ENCODE measurements at places on chromosomes 6 and 20.

- DNase-seq = no peak
These were observed 442.4 kb downstream of the FRK start for GRCh38 chr6:115618256-115618655.

DNA sequence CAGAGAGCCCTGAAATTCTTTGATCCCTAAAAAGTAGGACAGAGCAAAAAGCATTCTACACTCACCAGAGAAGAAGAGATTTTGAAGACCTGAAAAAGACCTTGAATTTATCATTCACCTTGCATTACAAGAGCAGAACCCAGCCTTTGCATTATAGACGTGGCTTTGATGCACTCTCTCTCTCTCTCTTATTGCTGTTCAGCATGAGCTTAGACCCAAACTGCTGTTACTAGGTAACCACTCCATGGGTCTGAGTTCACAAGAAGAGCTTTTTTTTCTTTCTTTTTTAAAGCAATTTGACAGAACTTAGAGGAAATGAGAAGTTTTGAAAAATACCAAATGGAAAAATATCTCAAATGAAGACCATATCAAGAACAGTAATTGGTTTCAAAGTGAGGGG, 44.4 kb downstream of the COL9A1 start:
- no peak for DNase-seq

- no peak for DNase-seq
These were observed 138.8 kb upstream of the C6orf118 start for GRCh38 chr6:165448210-165448609.

GRCh38 chr20:59802471-59803221, 130.8 kb downstream of the SYCP2 start:
- DNase-seq = no peak

DNA sequence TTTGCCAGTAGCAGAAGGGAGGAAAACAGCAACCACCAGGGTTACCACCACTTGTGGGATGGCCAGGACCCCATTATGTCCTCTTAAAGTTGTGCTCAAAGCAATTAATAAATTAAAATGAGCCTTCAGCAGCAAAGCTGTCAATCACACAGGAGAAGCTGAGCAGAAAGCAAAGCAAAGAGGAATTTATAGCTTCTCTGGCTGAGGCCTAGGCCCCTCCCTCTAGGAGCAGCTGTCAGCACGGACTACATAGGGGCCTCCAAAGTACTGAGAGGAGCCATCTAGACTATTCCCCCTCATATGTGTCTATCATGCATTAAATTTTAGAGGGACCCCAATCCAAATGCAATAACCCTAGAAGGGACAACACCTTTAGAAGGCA, 6.4 kb downstream of the CCND3 start:
- DNase-seq = no peak

DNA sequence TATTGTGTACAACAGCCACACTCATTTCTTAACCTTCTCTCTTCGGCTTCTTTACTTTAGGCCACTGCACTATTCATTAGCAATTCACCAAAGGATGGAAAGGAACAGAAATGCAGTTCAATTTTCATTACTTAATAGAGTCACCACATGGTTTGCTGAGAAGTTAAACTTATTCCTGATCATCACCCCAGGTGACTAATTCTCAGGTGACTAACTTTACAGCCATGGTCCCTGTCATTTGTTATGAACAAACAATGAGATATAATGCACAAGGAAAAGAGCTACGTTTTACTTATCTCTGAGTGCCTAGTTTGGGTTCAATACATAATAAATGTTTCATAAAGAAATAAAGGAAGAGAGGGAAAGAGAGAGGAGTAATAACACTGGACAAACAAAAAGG, 45.8 kb upstream of the DST start:
- DNase-seq = no peak

DNA sequence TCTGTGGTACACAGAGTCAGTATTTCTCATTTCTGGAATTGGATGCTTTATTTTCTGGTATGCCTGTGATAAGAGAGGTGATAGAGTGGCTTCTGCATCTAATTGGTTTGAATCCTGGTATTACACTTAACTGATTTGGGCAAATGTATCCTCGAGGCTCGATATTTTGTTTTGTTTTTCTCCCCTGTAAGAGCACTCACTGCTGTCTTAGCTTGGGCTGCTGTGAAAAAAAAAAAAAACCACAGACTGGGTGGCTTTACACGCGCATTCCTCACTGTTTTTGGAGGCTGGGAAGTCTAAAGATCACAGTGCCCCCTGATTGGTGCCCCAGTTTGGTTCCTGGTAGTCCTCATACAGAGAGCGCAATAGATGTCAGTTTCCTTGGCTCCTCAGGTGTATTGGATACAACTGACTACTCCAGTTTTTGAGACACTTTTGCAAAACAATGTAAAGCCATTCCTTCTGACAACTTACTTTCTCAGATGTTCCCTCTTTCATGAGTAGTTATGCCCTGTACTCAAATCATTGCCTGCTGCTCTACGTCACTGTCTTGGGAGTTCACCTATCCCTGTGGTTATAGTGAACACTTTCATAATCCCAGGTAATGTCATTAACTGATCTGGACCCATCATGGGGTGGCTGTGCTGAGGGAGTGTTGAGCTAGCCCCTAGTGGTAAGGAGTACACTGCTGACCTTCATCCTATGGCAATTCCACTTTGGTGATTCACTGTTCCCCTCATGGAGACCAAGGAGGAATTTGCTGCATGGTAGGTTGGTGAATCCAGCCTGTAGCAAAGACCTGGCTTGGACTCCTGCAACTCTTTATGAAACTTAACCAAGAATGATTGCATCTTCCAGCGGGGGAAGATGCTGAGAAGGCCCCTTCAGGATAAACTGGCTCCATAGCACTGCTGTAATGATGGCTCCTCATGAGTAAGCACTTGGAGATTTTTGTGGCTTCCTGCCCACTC, 3.5 kb upstream of the ACAT2 start:
- no peak for DNase-seq

DNA sequence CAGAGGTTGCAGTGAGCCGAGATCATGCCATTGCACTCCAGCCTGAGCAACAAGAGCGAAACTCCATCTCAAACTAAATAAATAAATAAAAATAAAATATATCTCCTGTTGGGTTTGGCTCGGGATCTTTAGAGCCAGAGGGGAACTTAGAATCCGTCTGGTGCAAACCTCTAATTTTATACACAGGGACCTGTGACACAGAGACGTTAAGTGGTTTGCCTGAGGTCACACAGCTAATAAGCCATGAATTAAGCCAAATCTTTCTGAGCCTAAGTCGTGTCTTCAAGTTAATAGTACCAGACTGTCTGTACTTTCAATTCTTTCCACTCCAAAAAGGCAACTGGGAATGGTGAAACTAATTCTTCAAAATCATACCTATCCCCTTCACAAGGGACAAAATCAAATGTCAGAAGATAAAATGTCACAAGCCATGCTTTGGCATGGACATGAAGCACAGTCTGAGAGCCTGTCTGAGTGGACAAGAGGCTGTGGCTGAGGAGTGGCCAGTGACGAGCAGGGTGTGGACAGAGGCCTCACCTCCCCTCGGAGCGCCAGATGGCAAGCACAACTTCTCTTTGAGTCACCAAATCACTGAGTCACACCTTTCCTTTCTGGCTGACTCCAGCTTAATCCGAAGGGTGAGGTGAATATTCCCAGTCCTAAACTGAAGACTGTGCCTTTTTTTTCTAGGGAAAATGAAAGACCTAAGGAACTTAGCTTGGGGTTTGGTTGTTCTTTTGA, 177.4 kb downstream of the TFAP2A start:
- no peak for DNase-seq

DNA sequence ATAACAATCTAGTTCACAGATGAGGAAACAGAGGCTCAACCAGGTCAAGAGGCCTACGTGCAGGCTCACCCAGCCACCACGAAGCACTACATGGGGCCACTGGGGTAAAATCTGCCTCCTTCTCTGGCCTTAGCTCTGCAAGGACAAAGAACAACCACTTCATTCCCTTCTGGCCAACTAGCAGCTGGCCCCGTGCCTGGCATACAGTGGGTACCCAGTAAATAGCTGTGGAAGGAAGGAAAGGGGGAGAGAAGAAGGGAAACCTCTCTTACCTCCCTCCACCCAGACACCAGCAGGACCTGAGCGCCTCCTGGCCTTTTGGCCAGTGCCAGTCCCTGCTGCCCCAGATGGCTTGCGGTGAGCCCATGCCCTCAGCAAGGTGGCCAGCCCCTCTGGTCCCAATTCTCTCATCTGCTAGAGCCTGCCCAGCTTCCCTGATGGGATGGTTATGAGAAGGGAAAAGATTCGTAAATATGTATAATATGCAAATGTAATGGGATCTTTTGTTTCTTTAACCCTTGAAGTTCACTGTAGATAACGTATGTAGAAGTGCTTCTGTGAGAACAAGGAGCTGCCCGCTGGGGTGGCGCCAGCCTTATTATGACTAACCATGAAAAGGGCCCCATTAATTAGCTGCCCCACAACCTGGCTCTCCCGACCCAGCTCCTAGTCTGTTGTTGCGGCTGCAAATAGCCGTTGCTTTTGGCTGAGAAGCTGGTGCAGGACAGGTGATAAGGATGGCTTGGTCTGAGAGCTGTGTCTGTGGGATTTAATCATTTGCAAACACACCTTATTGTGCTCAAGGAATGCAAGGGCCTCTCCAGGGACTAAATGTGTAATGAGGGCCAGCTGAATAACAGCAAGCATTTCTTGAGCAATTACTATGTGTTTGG, 62.0 kb downstream of the DLGAP4 start:
- DNase-seq = no peak

GRCh38 chr20:17467120-17467655, 64.0 kb downstream of the BFSP1 start:
- no peak for DNase-seq

DNA sequence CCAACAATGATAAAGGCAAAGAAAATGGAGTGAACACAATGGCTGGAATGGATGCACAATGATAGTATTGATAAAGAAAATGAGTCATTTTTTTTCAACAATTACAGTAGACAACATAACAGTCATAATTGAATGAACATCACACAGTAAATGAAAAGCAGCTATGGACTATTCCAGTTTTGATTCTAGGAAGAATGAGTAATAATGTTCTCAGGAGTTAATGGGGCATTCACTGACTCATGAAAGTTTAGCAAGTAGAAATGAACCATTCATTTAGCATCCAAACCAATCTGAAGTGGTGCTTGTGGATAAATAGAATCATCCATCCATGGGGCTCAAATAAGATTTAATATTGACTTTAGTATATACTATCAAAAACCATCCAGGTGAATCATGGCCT, 1029.5 kb upstream of the GJE1 start:
- DNase-seq = no peak

DNA sequence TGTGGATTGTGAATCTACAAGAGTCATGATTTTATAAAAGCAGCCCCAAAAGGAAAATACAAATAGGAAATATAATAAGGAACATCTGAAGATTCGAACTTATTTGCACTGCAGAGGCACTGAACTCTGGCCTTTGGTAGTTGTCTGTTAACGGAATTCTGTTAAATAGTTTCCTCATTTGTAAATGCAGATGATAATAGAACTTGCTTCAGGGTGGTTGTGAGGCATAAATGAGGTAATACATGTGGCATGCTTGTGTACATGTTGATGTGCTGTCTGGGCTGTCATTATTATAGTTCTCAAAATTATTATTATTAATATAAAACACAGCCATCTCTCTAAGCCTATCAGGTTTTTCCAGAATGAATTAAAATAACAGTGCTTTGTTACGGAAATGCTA, 302.0 kb downstream of the NRN1 start:
- DNase-seq = no peak

GRCh38 chr6:139600919-139601475, 226.5 kb upstream of the CITED2 start:
- no peak for DNase-seq

GRCh38 chr20:36317675-36318074, 11.5 kb downstream of the DLGAP4 start:
- DNase-seq = no peak

GRCh38 chr6:135283926-135284325, 102.8 kb downstream of the MYB start:
- no peak for DNase-seq

- DNase-seq = no peak
These were observed 94.6 kb upstream of the TMEM181 start for GRCh38 chr6:158465257-158465656.

DNA sequence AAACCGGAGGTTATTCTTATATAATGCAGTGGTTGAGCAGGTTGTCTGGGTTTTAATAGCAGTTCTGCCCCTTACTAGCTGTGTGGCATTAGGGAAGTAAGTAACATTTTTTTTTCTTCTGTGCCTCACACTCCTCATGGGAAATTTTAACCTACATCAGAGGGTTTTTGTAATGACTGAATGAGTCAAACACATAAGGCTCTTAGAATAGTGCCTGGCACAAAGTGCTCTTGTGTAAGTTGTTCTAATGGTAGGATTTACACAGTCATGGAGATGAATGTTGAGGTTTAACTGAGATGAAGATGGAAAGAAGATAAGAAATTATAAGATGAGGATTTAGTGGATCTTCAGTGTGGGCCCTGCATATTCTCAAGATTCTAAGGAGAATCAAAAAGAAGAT, 68.4 kb upstream of the PHIP start:
- DNase-seq = no peak

DNA sequence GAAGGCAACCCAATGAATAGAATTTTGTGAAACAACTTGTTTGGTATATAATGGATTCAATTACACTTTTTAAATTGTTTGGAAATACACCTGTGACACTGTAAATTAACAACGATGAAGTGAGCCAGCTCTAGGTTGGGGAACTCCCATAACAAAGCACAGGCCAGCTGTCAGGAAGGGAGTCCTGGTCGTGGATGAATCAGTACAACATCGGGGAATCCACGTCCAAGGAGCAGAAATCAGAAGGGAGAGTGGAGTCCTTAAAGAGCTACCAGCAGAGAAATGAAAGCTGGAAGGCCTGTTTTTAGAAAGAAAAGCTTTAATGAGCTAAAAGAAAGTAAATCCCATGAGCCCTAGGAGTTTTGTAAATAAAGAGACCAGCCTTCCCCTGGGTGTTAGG, 223.1 kb upstream of the SLC35B3 start:
- no peak for DNase-seq

DNA sequence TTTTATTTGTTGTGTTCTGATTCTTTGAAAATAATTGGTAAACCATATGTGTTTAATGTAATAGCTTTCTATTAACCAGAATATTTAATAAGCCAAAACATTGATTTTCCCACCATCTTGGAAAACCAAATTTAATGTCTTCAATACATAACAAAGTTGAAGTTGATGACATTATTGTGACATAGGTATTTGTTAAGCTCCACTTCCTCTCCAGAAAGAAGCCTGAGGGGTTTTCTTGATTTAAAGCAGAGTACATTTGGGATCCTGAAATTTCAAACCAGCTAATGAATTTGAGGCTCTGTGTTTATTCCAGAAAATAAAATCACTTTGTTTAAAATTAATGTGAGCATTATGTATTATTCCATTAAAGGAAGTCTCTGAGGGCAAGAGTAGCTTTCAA, 106.3 kb downstream of the PERP start:
- no peak for DNase-seq

DNA sequence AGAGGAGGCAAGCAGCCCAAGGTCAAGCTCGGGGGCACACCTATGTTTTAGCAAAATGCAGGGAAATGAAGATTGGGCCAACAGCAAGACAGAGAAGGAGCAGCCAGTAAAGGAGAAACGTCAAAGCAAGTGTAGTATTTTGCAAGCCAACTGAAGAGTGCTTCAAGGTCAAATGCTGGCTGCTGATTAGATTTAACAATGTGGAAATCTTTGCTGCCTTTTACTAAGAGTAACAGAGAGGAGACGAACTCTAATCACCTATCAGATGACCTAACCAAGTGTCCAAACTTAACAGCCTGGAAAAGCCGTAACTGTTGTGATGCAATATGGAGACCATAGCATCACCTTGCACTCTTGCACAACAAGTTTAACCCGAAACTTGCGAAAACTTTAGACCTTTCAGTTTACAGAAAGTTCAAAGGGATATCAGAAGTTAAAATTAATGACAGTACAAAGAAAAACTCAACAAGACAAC, 30.4 kb downstream of the AKIRIN2 start:
- no peak for DNase-seq
